ENCODE measurements at places on chromosomes 16 and 17.

DNA sequence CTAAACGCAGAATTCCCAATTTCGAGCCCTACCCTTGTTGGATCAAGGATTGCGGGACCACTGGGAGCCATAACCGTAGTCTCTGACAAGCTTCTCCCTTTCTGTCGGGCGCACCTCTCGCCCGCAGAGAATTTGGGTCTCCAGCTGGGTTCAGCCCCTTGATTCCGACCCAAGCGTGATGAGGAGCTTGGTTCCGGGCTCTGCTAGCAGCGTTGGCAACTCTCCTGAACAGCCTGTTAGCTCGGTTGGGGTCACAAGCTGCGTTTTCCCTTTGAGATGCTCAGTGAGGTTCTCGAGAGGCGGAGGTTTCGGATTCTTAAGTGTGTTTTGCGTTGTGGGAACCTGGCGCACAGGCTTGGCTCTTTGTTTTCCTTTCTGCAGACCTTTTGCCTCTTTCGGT is 655 bp downstream of the ATXN1L start:
- no peak for DNase-seq

- no peak for DNase-seq
Observed at GRCh38 chr17:35750526-35751395, 2.3 kb downstream of the GAS2L2 start.

DNA sequence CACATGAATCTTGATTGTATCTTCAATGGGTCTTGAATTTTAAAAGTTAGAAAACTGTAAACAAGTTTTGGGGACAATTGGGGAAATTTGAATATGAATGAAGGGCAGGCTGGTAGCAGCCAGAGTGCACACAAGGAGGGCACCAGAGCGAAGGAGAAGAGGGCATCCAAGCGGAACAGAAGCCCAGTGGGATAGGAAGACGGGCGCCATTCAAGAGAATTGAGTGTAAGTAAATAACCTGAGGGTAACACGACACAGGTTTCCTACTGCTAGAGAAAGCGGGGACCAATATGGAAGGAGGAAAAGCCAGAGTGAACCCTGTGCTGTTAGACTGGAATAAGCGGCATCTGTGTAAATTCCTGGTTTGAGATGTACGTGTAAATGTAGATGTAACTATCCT is 115.1 kb upstream of the CCL2 start:
- no peak for DNase-seq

- no peak for DNase-seq
Observed at GRCh38 chr16:75929046-75929445, 202.8 kb upstream of the CPHXL start.

DNA sequence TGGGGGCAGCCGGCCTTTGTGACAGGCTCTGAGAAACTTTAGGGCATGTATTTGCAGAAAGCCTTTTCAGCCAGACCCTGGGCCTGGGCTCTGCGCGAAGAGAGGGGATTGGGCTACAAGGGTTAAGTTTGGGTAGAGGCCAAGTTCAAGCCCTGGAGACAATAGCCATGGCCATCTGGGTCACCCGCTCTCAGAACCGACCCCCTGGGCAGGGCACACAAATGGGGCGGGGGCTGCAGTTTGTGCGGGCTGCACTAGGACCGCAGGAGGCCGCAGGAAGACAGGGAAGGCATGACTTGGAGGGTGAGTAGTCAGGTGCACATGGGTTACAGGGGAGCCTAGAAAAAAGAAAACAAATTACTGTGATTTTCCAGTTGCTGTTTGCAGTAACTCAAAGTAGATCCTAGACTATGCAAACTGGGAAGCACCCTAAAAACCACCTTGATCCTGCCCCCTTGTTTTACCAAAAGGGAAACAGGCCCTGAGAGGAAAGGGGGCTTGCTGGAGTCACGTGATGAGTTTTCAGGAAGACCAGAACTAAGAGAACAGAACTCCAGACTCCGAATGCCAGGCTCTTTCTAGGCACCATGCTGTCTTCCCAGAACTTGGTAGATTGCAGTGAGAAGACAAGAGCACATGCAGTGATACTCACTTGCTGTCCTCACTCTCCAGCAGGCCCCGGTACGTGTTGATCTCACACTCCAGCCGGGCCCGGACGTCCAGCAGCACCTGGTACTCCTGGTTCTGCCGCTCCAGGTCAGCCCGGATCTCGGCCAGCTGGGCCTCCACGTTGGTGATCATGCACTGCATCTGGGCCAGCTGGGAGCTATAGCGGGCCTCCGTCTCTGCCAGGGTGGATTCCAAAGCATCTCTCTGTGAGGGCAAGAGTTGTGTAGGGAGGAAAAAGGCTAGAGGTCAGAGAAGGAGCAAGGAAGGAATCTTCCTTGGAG is 3.8 kb downstream of the KRT35 start:
- DNase-seq = no peak

- DNase-seq = no peak
Observed at GRCh38 chr17:34549966-34550365, 29.4 kb upstream of the TMEM132E start.

DNA sequence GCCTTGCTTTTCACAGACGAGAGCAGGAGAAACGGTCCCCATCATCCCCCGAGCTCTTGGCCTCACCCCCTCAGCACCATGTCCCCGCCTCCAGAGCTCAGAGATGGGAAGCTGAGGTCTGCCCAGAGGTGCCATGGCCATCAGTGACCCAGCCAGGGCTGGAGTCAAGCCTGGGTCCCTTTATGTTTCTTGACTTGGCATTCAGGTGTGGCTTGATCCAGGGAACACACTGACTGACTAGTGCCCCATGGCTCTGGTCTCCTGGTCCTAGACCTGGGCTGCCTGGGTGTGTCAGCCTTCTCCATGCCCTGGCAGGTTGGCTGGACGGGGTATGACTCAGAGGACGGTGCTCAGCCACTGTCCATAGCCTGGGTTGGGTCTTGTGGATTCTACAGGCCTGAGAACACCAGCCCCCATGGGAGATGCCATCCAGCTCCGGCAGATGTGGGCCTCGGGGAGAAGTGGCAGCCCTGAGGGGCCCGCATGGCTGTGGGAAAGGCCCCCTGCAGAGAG is 54.2 kb downstream of the ZFPM1 start:
- no peak for DNase-seq

DNA sequence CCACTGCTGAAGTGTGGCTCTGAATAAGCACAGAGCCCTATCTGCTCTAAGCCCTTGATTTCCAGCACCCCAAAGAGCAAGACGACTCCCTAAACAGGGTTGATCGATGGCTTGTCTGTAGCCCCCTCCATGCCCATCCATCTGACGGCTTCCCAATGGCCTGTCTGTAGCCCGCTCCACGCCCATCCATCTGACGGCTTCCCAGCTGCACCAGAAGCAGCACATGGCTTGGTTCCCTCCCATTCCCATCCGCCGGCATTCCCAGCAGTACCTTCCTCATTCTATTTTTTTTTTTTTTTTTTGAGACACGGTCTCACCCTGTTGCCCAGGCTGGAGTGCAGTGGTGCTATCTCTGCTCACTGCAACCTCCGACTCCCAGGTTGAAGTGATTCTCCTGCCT is 64.5 kb downstream of the RBFOX3 start:
- no peak for DNase-seq

GRCh38 chr16:53692146-53692545 is 11.5 kb downstream of the RPGRIP1L start:
- no peak for DNase-seq

DNA sequence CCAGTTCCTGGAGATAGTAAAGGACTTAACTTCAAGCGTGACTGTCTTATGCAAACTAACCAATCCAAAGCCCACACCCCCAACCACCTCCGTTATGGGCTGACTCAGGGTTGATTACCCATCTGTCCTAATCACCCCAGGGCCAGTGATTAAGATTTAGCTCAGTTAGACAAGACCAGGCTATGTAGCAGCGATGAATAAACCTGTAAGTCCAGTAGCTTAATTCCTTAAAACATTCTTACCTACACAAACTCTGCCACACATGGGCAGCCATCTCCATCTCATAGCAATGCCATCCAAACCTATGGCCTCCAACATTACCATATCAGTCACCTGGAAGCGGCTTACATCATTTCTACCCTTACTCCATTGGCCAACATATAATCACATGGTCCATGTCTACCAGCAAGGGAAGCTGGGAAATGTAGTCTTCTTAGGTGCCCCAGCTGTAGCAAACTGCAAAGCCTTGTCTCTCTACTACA is 266.7 kb downstream of the SHISA9 start:
- no peak for DNase-seq

DNA sequence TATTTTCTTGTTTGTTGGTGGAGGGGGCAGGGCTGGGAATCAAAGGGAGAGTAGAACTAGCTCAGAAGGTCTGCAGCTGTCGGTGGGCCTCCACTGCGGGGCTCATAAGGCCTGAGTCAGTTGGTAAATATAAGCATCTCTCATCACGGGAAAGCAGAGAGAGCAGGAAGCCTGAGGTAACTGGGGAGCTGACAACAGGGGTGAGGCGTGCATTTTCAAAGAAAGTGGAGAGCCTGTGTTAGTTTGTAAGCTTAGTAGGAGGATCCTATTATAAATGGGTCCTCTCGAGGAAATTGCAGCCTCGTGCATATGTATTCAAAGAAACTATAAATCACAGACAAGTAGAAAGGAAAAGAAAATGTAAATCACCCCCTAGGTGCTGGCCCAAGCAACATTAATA is 221.0 kb upstream of the CDH13 start:
- DNase-seq = no peak

- DNase-seq = no peak
Observed at GRCh38 chr16:65510850-65511249, 389.0 kb upstream of the CDH11 start.

DNA sequence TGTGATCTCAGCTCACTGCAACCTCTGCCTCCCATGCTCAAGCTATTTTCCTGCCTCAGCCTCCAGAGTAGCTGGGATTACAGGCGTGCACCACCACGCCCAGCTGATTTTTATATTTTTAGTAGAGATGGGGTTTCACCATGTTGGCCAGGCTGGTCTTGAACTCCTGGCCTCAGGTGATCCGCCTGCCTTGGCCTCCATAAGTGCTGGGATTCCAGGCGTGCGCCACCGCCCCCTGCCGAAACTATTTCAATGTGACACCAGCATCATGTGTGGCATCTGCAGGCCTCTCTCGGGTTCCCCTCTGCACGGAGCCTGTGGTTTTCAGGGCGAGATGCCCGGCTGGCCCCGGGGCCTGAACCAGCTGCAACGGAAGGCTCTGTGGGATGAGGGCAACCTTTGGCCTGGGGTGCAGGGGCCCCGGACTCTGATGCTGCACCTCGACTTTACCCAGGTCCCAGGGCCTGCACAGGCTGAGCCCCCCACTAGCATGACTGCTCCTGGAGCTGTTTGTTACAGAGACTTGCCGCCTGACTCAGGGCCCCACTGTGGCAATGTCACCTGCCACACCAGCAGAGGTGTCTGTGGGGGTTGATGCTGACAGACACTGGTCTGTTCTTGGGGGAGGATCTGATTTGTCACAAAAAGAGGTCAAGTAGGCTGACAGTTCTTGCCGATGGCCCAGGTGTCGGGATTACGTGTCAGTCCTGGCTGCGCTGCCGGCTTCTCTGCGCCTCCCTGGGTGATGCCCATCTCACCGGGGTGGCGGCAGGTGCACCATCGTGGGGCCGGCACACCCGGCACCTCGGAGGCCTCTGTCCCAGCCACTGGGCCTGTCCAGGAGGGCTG is 8.6 kb upstream of the TEX19 start:
- DNase-seq = no peak

- DNase-seq = no peak
Observed at GRCh38 chr16:80440667-80441066, 100.1 kb upstream of the DYNLRB2 start.

- no peak for DNase-seq
Observed at GRCh38 chr17:74770498-74771318, 5.4 kb downstream of the NAT9 start.

GRCh38 chr17:20611309-20611708 is 31.8 kb downstream of the CDRT15L2 start:
- DNase-seq = no peak

GRCh38 chr17:1055751-1056645 is 59.1 kb downstream of the TIMM22 start:
- DNase-seq = no peak

DNA sequence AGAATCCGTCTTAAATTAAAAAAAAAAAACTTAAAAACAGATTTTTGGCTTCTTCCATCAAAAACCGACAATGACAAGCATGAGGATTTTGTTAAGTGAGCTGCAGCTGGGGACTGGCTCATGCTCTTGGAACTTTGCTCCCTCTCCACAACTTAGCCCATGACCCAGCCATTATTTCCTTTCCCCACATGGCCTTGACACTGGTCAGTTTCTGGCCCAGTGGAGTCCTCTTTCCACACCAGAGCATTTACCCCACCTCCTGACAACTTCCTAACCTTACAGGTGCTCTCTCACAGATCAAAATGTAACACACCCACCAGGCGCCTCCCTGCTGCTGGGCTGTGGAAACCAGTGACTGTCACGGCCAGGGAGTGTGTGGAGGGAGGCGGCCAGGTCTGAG is 62.7 kb upstream of the ZNF267 start:
- no peak for DNase-seq

- no peak for DNase-seq
Observed at GRCh38 chr16:81928975-81929374, 82.3 kb downstream of the SDR42E1 start.

DNA sequence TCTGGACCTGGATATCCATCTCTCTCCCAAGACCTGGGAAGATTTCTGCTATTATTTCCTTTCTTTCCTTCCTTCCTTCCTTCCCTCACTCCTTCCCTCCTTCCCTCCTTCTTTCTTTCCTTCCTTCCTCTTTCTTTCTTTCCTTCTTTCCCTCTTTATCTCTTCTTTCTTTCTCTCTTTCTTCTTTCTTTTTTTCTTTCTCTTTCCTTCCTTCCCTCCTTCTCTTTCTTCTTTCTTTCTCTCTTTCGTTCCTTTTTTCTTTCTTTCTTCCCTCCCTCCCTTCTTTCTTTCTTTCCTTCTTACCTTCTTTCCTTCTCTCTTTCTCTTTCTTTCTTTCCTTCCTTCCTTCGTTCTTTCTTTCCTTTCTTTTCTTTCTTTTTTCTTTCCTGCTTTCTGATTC is 37.8 kb upstream of the N4BP1 start:
- DNase-seq = no peak

DNA sequence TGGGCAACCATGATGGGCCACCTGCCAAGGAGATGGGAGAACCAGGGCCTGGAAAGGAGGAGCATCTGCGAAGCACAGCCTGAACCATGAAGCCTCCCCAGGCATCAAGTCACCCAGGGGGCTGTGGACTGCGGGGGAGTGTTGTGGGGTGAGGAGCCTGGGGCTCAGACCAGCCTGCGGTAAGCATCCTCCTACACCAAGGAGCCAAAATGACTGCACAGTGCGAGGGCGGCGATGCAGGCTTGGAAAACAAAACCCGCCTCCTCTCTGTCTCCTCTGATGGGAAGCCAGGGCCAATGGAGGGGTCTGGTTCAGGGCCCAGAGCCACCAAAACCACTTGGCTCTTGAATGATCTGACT is 18.1 kb upstream of the MAF start:
- DNase-seq = no peak

- DNase-seq = no peak
Observed at GRCh38 chr16:8867216-8867931, 1.4 kb downstream of the CARHSP1 start.

DNA sequence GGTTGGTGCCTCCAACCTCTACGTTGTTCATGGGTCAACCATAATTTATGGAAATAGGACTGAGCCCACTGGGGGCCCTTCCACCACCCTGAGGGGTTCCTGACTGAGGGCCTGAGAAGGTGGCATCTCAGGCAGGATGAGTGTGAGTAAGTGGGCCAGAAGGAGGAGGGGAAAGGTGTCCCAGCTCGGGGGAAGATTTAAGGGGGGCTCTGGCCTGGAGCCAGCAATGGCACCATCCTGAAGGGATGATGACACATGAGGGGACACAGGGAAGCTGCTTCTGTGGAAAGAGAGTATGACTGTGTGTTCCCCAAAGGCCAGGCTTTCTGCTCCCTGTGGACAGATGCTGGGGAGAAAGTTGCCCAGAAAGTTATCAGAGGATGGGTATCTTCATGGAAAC is 18.7 kb downstream of the MYL4 start:
- no peak for DNase-seq
